ENCODE measurements at places on chromosomes 5 and 9.

DNA sequence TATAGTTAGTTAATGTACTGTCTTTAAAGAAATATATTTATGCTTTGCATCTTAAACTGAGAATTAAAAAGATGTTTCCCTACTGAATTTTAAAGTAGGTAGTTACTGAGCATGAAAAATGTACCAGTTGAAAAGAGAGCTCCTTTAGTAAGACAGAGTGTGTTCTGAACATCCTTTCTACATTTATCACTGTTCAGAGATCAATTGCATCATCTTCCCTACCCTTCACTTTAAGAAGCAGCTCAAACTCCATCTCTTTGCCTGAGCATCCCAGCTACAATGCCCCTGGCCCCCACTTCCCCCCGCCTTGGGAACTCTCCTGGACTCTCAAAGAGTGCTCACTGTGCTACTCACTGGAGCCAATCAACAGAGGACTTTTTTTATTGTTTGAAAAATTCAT, 164.7 kb downstream of the GNAQ start:
- no peak for DNase-seq

- DNase-seq, result no peak
Measured at GRCh38 chr5:141437221-141437620, 6.9 kb downstream of the PCDHGA12 start.

GRCh38 chr5:92713826-92714225, 867.2 kb downstream of the NR2F1-AS1 start:
- no peak for DNase-seq

- DNase-seq, result no peak
Measured at GRCh38 chr5:64628901-64629300, 61.4 kb upstream of the SHISAL2B start.
